Small intestine (tissue), 16 donors: ENCODE measurements at places on chromosomes 12 and 14.

- no peak for DNase-seq
- no peaks in the 10 kb centered on the region for H3K36me3 ChIP-seq
- no peaks in the 10 kb centered on the region for H3K4me1 ChIP-seq
- H3K27me3 ChIP-seq: no peaks in the 10 kb centered on the region
- no peak overlapping the region for H3K27ac ChIP-seq
Measured at GRCh38 chr14:51715742-51716141, 64.0 kb downstream of the FRMD6 start.

DNA sequence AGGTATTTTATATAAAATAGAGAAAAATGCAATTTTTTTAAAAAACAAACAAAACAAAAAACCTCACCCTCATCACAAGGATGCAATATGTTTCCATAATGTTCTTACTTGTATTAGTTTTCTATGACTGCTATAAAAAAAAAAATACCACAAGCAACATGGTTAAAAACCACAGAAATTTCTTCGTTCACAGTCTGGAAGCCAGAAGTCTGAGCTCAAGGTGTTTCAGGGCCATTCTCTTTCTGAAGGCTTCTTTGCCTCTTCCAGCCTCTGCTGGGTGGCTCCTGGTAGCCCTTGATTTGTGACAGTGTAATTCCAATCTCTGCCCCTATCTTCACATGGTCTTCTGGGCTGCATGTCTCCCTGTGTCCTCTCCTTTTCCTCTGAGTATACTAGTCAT is 21.5 kb upstream of the SSTR1 start:
- no peaks in the 10 kb centered on the region for H3K27me3 ChIP-seq
- no peak overlapping the region for H3K4me3 ChIP-seq
- H3K36me3 ChIP-seq: no peaks in the 10 kb centered on the region
- no peak overlapping the region for H3K27ac ChIP-seq

GRCh38 chr14:49594347-49595091 is 4.2 kb upstream of the LRR1 start:
- H3K27me3 ChIP-seq: no peaks in the 10 kb centered on the region
- H3K27ac ChIP-seq: peak overlapping the region; percentile 90
- DNase-seq: peak; percentile 90

GRCh38 chr14:92587700-92588085 is 74.1 kb downstream of the RIN3 start:
- H3K27ac ChIP-seq: no peak overlapping the region
- no peak for DNase-seq
- H3K4me1 ChIP-seq: no peaks in the 10 kb centered on the region
- peaks cover 13% of the 10 kb centered on the region for H3K36me3 ChIP-seq

GRCh38 chr12:10612984-10613348 is 443 bp downstream of the MAGOHB start:
- H3K4me3 ChIP-seq: peak overlapping the region; percentile 65
- H3K27me3 ChIP-seq: no peaks in the 10 kb centered on the region
- H3K27ac ChIP-seq: peak overlapping the region; percentile 91
- H3K4me1 ChIP-seq: peaks cover 2% of the 10 kb centered on the region
- no peak for DNase-seq
- H3K36me3 ChIP-seq: peaks cover 6% of the 10 kb centered on the region

DNA sequence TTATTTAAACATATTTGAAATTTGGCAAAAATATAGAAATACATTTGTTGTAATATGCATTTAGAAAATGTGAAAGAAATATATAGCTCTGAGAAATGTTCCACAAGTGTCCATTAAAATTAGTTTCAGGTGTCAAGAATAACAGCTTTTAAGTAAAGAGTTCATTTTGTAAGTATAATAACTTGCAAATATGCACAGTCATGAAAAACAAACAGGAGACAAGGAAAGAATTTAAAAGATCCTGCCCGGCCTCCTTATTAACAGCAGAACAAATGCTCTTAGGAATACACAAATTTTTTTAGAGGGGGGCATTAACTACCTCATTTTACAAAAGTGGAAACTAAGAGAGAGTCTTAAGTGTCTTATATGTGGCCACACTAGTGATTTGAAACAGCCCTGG is 77.7 kb upstream of the DBX2 start:
- no peaks in the 10 kb centered on the region for H3K4me1 ChIP-seq
- no peaks in the 10 kb centered on the region for H3K27me3 ChIP-seq
- no peak for DNase-seq
- no peak overlapping the region for H3K27ac ChIP-seq

DNA sequence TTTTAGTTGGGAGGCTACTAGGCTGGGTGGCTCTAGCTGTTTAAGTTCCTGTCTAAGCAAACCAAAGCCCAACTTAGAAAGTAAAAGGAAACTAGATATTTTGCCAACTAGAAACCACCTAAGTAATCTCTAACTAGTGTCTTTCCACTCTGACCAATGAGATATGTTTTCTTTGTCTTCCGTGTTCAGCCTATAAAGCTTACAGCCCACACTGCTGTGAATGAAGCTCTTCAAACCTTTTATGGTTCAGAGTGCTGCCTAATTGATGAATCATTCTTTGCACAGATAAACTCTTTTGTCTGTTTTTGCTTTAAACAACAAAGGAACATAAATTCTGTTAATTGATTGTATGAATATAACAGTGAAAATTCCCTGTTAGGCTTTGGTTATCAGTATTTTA is 66.1 kb downstream of the FUT8 start:
- peak; percentile 43 for DNase-seq
- peaks cover 10% of the 10 kb centered on the region for H3K36me3 ChIP-seq
- H3K4me1 ChIP-seq: no peaks in the 10 kb centered on the region
- no peak overlapping the region for H3K27ac ChIP-seq
- no peaks in the 10 kb centered on the region for H3K27me3 ChIP-seq
- no peak overlapping the region for H3K4me3 ChIP-seq

- H3K27me3 ChIP-seq: no peaks in the 10 kb centered on the region
- H3K27ac ChIP-seq: peak overlapping the region; percentile 11
- H3K36me3 ChIP-seq: peaks cover 2% of the 10 kb centered on the region
- DNase-seq: no peak
- peaks cover 14% of the 10 kb centered on the region for H3K4me1 ChIP-seq
Measured at GRCh38 chr12:106978035-106978800, 8.7 kb downstream of the MTERF2 start.

- H3K27me3 ChIP-seq: no peaks in the 10 kb centered on the region
- no peak overlapping the region for H3K4me3 ChIP-seq
- peaks cover 35% of the 10 kb centered on the region for H3K4me1 ChIP-seq
- H3K27ac ChIP-seq: no peak overlapping the region
Measured at GRCh38 chr12:70052931-70053497, 190.2 kb upstream of the CNOT2 start.

DNA sequence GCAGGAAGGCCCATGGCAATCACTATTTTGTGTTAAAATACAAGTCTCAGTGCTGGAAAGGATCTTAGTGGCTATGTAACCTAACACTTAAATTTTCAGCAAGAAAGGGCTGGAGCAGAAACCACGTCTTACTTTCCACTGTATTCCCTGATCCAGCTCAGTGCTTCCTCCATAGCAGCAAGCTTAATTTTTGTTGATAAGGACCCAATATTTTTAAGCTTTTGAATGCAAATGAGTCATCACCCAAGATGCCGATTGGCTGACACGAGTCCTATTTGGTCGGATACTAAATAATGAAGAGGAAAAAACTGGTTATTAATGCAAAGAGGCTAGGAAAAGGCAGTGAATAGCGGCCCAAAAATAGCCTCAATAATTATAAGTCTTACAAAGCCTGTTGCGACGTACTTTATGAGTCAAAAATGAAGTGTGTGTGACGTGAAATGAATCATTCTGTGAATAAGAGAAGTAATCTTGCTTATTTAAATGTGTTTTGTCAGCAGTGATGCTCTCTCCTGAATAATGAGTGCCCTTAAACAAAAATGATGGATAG is 46.9 kb upstream of the IGF1 start:
- no peaks in the 10 kb centered on the region for H3K36me3 ChIP-seq
- DNase-seq: no peak
- no peaks in the 10 kb centered on the region for H3K4me1 ChIP-seq
- no peak overlapping the region for H3K4me3 ChIP-seq
- no peaks in the 10 kb centered on the region for H3K27me3 ChIP-seq

- no peaks in the 10 kb centered on the region for H3K27me3 ChIP-seq
- no peaks in the 10 kb centered on the region for H3K4me1 ChIP-seq
- H3K27ac ChIP-seq: no peak overlapping the region
- no peaks in the 10 kb centered on the region for H3K36me3 ChIP-seq
- H3K4me3 ChIP-seq: no peak overlapping the region
- no peak for DNase-seq
Measured at GRCh38 chr12:131321988-131322387, 368.3 kb downstream of the ADGRD1 start.

GRCh38 chr12:65595016-65595560 is 229.2 kb upstream of the HMGA2 start:
- no peak for DNase-seq
- no peak overlapping the region for H3K4me3 ChIP-seq
- H3K4me1 ChIP-seq: no peaks in the 10 kb centered on the region

- no peak overlapping the region for H3K4me3 ChIP-seq
- peaks cover 56% of the 10 kb centered on the region for H3K27me3 ChIP-seq
- DNase-seq: no peak
Measured at GRCh38 chr14:74614508-74615495, 2.8 kb upstream of the LTBP2 start.

GRCh38 chr12:65791400-65791799 is 32.9 kb upstream of the HMGA2 start:
- DNase-seq: no peak
- no peak overlapping the region for H3K27ac ChIP-seq
- H3K36me3 ChIP-seq: no peaks in the 10 kb centered on the region
- H3K4me1 ChIP-seq: no peaks in the 10 kb centered on the region

GRCh38 chr12:12653922-12654321 is 42.1 kb downstream of the GPR19 start:
- H3K4me1 ChIP-seq: no peaks in the 10 kb centered on the region
- H3K4me3 ChIP-seq: no peak overlapping the region
- no peaks in the 10 kb centered on the region for H3K27me3 ChIP-seq
- H3K36me3 ChIP-seq: no peaks in the 10 kb centered on the region
- H3K27ac ChIP-seq: no peak overlapping the region

GRCh38 chr14:69318241-69318640 is 58.3 kb downstream of the GALNT16 start:
- no peak for DNase-seq
- H3K27ac ChIP-seq: no peak overlapping the region
- no peaks in the 10 kb centered on the region for H3K27me3 ChIP-seq
- no peaks in the 10 kb centered on the region for H3K4me1 ChIP-seq

DNA sequence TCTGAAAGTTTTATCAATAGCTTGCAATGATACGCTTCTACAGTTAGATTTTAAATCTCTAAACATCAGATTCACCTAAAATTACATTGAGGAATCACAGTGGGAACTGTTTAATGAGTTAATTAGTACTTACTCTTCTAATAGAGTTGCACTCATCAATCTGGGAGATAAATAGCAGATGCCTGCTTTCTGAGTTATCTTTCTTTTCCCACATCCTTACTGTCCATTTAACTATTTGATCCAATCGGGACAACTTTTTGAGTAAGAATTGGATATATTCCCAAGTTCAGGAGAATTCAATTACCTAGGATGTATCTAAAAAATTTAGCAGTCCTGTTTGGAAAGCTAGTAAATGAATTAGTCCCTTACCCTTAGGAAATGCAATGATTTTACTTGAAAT is 162.3 kb downstream of the KCNH5 start:
- no peak overlapping the region for H3K27ac ChIP-seq
- no peak for DNase-seq
- no peaks in the 10 kb centered on the region for H3K36me3 ChIP-seq
- no peak overlapping the region for H3K4me3 ChIP-seq

DNA sequence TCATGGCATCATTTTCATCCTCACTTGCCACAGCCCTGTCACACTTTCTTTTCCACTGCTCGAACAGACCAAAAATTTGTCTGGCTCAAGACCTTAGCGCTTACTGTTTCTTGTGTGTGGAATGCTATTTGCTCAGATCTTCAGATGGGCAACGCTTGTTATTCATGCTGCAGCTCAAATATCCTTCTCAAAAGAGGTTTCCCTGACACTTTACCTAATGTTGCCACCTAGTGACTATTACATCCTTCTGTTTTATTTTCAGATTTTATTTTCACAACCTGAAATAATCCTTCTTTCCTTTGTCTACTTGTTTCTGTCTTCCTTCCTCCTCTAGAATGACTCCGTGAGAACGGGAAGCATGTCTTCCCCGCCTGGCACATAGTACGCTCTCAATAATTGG is 5.6 kb downstream of the FBXO33 start:
- no peaks in the 10 kb centered on the region for H3K36me3 ChIP-seq
- no peak overlapping the region for H3K27ac ChIP-seq
- H3K27me3 ChIP-seq: no peaks in the 10 kb centered on the region
- peak; percentile 18 for DNase-seq

GRCh38 chr14:92906823-92907222 is 16.1 kb upstream of the CHGA start:
- H3K4me1 ChIP-seq: no peaks in the 10 kb centered on the region
- peaks cover 5% of the 10 kb centered on the region for H3K27me3 ChIP-seq
- H3K4me3 ChIP-seq: no peak overlapping the region

- DNase-seq: no peak
- H3K4me1 ChIP-seq: peaks cover 4% of the 10 kb centered on the region
- H3K36me3 ChIP-seq: peaks cover 5% of the 10 kb centered on the region
- no peaks in the 10 kb centered on the region for H3K27me3 ChIP-seq
- H3K4me3 ChIP-seq: no peak overlapping the region
- H3K27ac ChIP-seq: no peak overlapping the region
Measured at GRCh38 chr14:29815016-29815674, 112.5 kb downstream of the PRKD1 start.

DNA sequence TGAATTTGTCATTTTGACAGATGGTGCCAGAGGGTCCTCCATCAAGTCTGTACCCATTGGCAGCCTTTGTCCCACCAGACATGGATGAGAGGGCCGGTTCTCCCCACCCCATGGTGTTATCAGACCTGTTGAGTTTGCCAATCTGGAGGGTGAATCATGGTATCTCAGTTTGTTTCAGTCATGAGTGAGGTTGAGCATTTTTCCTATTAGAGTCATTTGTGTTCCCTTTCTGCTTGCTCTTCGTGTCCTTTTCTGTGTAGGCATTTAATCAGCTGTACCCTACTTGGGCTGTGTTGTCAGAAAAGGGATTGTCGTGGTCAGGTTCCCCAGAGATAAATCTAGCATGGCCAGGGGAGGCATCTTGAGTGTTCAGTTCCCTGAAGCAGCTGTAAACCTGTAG is 30.5 kb downstream of the SLC24A4 start:
- no peaks in the 10 kb centered on the region for H3K4me1 ChIP-seq
- no peak overlapping the region for H3K27ac ChIP-seq
- no peaks in the 10 kb centered on the region for H3K36me3 ChIP-seq
- no peaks in the 10 kb centered on the region for H3K27me3 ChIP-seq

- peak overlapping the region; percentile 8 for H3K4me3 ChIP-seq
- no peak for DNase-seq
- H3K4me1 ChIP-seq: peaks cover 77% of the 10 kb centered on the region
- H3K27ac ChIP-seq: peak overlapping the region; percentile 89
- H3K36me3 ChIP-seq: no peaks in the 10 kb centered on the region
- no peaks in the 10 kb centered on the region for H3K27me3 ChIP-seq
Measured at GRCh38 chr12:57894399-57895292, 46.7 kb upstream of the ATP23 start.

- H3K4me3 ChIP-seq: no peak overlapping the region
- H3K27me3 ChIP-seq: no peaks in the 10 kb centered on the region
- peaks cover 39% of the 10 kb centered on the region for H3K4me1 ChIP-seq
- peak overlapping the region; percentile 63 for H3K27ac ChIP-seq
- DNase-seq: peak; percentile 48
Measured at GRCh38 chr12:49662998-49663843, 39.9 kb downstream of the PRPF40B start.

- no peak overlapping the region for H3K27ac ChIP-seq
- H3K36me3 ChIP-seq: no peaks in the 10 kb centered on the region
- H3K4me3 ChIP-seq: no peak overlapping the region
- no peaks in the 10 kb centered on the region for H3K27me3 ChIP-seq
- H3K4me1 ChIP-seq: no peaks in the 10 kb centered on the region
Measured at GRCh38 chr12:104682790-104683279, 226.1 kb downstream of the CHST11 start.
